ENCODE measurements at places on chromosomes 12 and 14. TPM values are rescaled to one million over a fixed set of nuclear protein-coding genes. Genes with fewer than 3 reads are reported as not detected.
A peak's percentile ranks its signal among the peaks of the same experiment; 100 is the strongest.

The ANKS1B gene
- 17.7 TPM for total RNA-seq

The OASL gene
- total RNA-seq = 0.47 TPM

The LGALS3 gene
- total RNA-seq = 178 TPM

The SYCP3 gene
- total RNA-seq = not detected

The CLEC1A gene
- not detected for total RNA-seq

The SMAGP gene
- total RNA-seq = 17.4 TPM

The NID2 gene
- total RNA-seq = not detected

The RERG gene
- 16.5 TPM for total RNA-seq

The RPL10L gene
- total RNA-seq = not detected

The STRN3 gene
- 36.6 TPM for total RNA-seq

The CD63 gene
- total RNA-seq = 724 TPM

The BCAT1 gene
- 0.12 TPM for total RNA-seq

DNA sequence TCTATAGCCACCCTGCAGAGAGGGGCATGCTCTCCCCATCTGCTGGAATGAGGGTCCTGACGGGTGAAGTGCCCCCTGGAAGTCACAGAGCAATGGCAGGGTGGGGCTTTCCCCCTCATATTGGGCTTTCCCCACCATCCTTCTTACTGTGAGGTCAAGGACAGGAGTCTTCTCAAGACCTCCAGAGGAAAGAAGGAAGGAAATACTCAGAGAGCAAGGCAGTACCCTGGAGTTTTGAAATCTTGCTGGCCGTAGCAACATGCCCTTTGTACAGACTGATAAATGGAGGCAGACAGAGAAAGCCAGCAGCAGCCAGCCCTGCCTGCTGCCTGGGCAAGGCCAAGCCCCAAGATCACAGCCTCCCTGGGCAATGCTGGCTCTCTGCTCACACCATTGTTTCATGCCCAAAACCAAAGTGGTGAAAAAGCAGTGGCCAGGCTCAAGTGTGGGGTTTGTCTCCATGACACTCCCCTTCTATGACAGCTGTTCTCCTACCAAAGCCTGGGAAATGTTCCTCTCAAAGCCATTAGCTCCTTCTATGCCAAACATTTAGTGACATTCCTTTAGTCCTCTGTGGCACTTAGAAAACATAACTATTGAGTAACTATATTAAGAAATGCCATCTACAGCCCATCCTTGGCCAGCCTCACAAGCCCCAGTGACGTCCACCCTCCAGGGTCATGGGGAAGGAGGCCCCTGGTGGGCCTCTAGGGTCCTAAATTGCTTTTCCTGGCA is 13.2 kb upstream of the ITPK1 start:
- no peak for DNase-seq

DNA sequence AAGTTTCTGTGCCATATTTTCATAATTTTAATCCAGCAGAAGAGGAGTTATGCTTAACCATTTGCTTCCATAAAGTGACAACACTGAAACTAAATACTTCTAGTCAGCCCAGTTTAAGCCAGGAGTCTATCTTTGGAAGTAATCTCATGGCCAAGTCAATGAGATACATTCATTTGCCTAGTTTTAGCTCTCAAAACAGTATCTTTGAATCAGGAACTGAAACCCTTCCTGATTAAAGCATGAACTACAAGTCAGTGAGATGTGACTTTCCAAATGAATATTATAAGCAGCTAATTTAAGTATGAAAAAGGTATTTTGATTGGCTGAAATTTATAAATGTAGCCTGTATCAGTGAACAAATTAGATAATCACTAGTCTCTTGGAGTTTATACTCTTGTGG is 491.5 kb downstream of the SLC6A15 start:
- DNase-seq = no peak

DNA sequence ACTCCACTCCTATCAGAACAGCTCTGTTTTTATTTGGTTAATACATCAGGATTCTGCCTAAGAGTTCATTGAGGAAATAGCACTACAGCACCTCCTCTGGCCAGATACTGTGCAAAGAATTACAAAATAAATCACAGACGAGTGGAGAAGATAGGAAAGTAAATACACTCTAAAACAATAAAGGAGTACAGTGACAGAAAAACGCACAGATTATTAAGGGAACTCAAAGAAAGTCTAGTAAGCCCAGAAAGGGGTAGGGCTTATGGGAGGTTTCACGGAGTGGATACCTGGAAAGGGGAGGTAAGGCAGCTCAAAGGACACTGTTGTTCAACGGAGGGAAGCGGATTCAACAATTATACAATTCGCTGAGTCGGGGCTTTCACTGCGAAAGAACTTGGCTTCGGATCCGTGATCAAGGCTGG is 5.5 kb downstream of the OR10AD1 start:
- DNase-seq = no peak

DNA sequence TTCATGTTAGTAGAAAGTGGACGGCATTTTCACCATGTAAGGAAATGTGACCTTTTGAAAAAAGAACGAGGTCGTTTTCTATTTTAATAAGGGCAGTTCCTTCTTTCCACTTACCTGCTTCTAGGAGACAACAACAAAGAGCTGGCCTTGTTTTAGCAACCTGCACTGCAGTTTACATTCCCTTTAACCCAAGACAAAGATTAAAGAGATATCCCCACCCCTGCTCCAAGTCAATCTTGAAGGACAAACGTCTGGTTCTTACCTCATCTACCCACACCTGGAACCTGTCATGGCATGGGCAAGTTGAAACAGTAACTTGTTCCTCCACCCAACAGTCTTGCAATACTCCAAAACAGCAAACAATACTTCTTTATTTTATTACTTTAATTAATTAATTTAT is 32.7 kb downstream of the ZCCHC8 start:
- peak; percentile 82 for DNase-seq

DNA sequence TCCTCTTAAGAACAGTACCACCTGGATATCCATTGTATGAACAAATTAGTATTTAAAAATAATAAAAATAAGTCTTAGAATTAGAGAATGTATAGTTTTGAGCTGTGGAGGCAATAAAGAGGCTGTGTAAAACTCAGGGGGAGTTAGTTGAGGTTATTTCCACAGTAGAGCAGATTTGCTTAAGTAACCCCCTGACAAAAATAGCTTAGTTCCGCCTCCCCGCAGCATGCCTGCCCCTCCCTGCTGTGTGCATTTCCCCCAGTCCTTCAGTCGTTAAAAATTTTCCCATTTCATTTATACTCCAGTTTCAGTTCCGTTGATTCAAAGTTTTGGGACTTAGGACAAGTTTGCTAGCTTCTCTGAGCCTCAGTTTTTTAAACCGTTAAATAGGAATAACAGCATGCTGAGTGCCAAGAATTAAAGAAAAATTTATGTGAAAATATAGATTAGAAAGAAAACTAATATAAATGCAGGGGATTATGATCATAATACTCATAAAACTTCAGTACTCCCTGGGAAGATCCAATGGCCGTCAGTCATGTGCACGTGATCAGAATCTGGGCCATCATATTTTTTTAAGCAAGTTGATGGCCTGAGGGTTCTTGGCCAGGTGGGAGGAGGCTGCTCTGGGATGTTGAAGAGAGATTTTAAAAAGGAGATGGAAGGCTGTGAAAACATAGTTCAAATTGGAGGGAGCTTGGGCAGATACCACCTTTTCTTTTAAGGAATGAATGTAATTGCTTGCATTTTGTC is 14.5 kb upstream of the SLC38A2 start:
- peak; percentile 55 for DNase-seq

GRCh38 chr12:2260441-2260840 is 207.7 kb downstream of the CACNA1C start:
- DNase-seq = no peak

DNA sequence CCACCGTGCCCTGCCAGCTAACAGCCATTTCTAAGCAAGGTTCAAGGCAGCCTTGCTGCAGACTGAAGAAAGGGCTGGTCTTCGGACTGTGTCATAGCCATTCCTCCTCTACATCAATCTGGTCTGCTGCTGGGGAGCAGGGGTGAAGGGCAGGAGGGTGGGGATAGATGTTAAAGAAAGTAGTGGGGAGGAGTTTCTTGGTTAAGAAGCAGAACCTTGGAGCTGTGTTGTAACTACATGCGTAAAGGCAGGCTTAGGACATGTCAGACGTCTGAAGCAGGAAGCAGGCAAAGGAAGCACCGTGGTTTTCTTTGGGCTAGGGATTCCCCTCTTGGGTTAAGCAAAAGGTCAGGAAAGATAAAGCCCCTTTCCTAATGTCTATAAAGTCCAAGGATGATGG is 18.1 kb upstream of the NEK9 start:
- DNase-seq = no peak

- no peak for DNase-seq
These were observed 57.8 kb upstream of the ACTN1 start for GRCh38 chr14:69036757-69037506.

DNA sequence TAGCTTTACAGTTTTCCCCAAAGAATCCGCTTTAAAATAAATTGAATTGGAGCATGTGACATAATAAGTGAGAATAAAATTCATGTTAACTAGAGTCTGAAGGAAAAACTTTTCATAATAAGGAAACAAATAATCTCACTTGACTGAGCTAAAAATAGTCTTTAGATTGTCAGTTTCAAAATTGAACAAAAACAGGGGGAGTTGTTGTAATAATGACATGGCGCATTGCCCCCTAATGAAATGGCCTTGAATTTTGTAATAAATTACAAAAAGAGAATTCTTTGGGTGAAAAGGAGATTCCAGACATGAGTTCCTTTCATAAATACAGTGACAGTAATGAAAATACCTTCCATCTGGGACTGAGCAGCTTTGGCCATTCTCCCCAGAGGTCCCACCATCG is 178.6 kb downstream of the EFCAB11 start:
- DNase-seq = no peak

DNA sequence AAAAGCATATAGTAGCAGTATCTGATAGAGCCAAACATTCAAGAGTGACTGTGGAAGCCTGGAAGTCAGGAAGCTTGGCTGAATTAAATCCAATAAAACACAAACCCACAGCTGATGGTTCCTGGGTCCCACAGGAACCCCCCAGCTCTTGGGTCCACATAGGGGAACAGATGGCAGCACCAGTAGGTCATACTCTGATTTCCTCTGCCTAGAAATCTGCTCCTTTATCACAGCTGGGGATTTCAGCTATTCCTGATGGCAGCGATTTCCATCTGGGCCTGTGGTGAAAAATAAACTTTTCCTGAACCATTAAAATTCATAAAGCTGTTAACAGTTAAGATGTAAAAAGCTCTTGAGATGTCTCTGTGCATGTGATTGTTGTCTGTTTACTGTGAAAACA is 202.0 kb upstream of the FRMD6 start:
- no peak for DNase-seq

DNA sequence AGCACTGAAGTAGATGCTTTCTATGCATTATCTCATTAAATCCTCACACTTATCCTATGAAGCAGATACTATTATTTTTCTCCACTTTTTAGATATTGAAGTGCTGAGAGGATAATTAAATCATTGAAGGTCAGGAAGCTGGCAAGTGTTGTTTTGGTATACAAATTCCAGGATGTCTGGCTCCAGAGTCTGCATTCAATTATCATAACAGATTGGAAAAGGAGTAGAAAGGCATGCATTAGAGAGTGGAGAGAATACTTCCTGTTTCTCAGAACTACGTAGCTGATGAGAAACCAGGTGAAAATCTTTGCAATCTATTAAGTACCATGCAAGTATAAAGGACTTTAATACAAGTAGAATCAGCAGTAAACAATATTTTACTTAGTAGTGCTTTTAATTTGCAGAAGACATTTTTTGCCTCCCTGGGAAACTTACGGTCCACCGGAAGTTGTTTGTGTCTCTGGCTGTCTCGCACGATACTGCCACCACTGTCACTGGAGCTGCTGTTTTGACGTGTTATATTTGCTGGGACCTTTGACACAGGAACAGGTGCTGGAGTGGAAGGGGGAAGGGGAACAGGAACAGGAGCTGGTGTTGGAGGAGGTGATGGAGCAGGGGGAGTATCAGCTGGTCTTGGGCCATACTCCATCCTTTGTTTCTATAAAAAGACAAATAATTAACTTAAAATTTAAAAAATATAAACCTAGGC is 158.0 kb downstream of the EPS8 start:
- no peak for DNase-seq

DNA sequence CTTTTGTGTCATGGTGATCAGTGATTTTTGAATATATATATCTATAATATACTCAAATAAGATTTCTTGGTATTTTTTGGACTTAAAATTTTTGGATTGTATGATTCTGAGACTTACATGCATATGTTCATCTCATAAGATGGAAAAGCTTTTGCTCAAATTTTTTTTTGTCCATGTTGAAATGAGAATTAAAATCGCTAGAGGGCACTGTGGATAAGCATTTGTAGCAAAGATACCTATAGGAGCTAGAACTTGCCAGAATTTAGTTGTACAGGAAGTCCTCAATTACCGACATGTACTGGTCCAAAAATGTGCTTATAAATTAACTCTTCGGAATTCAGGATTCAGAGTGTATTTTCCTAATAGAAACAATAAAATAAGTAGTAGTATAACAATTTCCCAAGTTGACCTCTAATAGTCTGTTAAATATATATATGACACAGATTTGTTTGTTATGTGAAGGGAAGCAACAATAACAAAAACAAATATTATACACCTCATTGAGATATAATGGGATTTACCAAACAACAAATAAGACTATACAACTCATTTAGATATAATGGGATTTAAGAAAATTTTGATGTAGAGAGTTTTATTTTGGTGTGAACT is 179.6 kb downstream of the TMEM117 start:
- DNase-seq = peak; percentile 62

GRCh38 chr12:52023182-52023975 is 16.6 kb downstream of the TAMALIN start:
- DNase-seq = peak; percentile 64

GRCh38 chr12:61018571-61018970 is 1241.6 kb upstream of the USP15 start:
- no peak for DNase-seq

DNA sequence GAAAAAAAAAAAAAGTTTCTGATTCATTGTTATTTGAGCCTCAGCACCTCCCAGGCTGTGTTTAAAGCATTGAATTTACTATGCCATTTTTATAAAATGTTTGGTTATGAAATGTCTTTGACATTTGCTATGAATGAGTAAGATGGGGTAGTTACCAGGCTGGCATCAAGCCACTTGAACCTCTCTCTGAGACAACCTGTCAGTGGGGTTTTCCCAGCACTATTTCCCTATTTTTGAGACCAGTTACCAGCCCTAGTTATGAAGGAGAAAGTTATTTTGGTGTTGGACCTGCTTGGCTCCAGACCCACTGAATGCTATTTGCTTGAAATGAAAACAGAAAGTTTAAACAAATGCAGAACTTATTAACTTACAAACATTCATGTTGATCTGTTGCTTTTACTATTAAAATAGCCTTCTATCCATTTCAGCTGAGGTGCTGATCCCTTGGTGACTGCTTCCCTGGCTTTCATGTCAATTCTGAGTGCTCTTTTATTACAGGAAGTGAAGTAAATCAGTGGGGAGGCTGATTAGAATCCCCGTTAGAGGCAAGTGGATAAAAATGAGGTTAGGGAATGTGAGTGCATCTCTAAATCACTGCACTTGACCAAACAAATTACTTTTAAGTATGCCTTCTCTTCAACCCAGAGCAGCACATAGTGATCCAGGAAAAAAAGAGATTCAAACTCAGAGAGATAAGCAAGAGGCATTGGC is 37.8 kb downstream of the LLPH start:
- peak; percentile 79 for DNase-seq

DNA sequence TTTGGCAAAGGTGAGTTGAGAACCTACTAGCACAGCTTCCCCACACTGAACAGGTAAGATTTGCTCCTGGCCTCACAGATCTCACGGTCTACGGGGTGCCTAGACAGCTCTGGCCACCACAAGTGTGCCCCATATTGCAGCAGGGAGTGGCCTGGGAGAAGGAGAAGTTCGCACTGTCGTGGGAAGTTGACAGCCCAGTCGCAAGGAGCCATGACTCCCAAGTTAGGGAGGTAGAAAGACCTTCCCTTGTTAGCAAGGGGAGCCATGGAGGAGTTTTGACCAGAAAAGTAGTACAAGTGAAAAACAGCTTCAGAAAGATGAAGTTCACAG is 316.3 kb downstream of the BCL11B start:
- DNase-seq = no peak
